ENCODE measurements at places on chromosomes 4 and X.

GRCh38 chrX:72408885-72409284 is 103.2 kb upstream of the CITED1 start:
- DNase-seq, result no peak

DNA sequence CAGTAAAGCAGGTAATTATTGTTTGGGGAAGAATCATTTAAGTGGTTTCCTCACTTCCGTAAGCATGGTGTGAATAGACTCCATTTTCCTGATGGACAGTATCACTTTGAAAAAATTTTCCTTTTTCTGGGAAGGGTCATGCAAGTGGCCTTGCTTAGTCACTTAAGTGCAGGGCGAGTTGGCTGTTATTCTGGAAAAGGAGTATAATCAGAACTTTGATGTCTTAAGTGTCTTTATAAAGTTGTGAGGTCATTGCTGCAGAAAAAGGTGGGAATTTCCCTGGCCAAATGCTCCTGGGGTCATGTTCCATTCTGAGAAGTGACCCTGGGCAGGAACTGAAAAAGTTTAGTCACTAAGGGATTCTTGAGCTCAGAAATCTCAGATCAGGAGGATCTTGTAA is 146.1 kb upstream of the OTUD4 start:
- DNase-seq, result no peak

- no peak for DNase-seq
Observed at GRCh38 chr4:125254106-125254505, 60.6 kb upstream of the FAT4 start.

- no peak for DNase-seq
Observed at GRCh38 chr4:2893772-2894171, 50.1 kb downstream of the ADD1 start.

DNA sequence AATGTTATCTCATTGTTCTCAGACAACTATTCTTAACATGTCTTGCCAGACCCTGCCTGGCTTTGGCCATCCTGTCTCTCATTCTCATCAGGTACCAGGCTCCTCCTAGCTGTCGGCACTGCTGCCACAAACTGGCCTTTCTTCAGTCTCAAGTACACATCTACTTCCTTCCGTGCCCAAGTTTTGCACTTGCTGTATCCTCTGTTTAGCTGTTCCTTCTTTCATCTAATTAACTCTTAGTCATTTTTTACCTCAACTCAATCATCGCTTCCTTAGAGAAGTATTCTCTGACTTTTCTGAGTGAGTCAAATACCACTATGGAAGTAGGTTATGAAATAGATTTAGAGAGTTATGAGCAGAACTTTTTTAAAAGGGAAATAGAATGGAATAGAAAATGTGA is 19.7 kb downstream of the CXCL3 start:
- DNase-seq, result no peak

GRCh38 chr4:168636040-168636439 is 139.2 kb downstream of the PALLD start:
- no peak for DNase-seq

DNA sequence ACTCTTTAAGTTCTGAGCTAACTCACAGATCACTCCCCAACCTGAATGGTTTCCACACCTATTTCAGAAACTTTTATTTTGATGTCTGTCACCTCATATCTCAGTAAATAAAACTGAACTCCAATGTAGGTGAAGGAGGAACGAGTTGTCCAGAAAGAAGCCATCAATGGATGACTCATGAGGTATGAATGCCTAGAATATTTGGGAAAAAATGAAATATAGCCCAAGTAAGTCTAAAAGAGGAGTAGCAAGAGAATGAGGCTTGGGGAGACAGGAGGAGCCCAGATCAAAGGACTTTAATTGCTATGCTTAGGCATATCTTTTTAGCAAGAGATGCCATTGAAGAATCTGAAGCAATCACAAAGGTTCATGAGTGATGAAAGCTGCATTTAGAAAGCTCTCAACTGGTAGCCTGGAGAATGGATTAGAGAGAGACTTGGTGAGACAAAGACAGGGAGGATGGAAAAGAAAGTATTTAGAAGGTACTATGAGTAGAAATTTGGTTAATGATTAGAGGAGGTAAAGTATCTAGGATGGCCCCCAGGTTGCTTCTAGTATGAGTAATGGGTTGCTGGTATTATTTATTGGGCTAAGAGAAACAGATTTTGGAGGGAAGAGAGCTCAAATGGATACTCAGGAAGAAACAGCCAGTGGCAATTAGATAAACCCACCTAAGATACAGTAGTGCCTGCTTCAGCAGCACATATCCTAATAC is 39.4 kb downstream of the NOCT start:
- DNase-seq, result no peak

- no peak for DNase-seq
Observed at GRCh38 chr4:89427782-89428181, 120.2 kb upstream of the GPRIN3 start.

All from DMS 273 treated with DMSO at 0.1 percent for 48 hours (cell line).